Central memory CD8-positive, alpha-beta T cell (primary cell): ENCODE measurements at places on chromosomes 1 and 21.
A peak's percentile ranks its signal among the peaks of the same experiment; 100 is the strongest.

- peak; percentile 77 for DNase-seq
Observed at GRCh38 chr1:234772345-234773147, 162.6 kb upstream of the IRF2BP2 start.

GRCh38 chr1:42176902-42177519 is 12.5 kb upstream of the GUCA2A start:
- no peak for DNase-seq

DNA sequence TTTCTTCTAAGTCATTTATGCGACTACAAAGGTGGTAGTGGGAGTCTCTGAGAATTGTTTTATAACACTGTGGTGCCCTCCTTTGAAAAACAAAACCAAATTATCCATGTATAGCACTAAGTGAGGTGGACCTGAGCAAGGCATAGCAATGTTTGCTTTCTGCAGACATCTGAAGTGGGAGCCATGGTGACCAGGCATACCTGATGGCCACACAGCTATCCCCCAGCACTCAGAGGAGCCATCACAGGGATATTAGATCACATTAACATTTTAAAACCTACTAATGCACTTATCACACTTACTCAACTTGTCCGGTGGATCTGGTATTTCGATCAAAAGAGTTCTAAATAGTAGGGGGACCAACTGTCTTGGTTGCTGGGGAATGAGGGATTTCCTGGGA is 24.8 kb upstream of the AVPR1B start:
- DNase-seq: no peak

DNA sequence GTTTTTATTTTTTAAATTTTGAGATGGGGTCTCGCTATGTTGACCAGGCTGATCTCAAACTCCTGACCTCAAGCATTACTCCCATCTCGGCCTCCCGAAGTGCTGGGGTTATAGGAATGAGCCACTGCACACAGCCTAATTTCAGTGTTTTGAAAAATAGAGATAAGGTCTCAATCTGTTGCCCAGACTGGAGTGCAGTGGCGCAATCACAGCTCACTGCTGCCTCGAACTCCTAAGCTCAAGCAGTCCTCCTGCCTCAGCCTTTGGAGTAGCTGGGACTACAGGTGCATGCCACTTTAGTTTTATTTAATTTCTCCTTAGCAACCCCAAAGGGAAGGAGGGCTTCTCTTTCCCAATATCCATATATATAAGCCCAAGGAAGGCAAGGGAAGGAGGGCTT is 63.7 kb upstream of the LPGAT1 start:
- DNase-seq: no peak

DNA sequence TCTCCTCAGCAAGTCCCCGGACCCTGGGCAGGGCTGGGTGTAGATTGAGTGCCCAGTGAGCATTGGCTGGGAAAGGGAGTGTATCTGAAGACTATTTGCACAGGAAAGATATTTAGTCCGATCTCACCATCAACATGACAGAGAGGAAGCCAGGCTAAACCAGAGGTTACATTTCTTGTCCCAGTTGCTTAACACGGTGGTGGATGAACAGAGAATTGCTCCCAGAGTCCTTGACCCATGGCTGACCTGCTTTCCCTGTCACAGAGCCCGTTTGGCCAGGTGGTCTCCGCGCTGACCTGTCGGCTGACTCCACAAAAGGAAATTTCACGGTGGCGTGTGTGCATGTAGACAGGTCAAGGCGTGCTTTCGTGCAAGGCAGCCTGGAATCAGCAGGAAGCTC is 83.5 kb downstream of the BEND5 start:
- DNase-seq: no peak

DNA sequence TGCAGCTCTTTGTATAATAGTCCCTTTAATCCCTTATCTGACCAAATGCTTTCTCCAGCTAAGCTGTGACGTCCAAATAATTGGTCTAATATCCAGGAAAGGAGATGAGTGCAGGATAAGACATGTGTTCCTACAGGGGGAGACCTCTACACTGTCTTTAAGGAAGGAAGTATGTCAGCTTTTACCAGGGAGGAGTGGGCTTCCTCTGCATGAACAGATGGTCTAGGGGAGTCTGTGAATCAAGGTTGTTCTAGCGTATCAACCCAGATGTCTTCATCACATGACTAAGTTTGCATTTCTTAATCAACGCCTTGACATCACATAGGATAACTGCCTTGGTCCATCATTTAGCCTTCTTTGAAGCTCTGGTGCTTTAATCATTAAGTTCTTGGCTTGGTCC is 528.2 kb downstream of the MRPL39 start:
- no peak for DNase-seq

DNA sequence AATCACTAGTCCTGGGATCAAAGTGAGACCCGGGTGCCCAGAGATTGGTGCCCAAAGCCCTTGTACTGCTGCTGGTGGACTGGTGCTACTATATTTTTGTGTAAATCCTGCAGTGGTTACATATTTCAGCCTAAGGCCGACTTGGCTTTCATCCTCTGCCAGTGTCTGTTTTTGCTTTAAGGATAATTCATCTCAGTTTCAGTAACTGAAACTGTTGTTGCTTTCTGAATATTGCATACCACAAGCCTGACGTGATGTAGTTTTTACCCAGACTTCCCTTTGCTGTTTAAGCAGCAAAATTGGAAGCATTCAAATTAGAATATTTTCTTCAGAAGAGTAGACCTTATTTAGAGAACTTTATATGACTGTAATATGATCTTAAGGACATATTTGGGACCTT is 341.8 kb downstream of the RYR2 start:
- DNase-seq: no peak

DNA sequence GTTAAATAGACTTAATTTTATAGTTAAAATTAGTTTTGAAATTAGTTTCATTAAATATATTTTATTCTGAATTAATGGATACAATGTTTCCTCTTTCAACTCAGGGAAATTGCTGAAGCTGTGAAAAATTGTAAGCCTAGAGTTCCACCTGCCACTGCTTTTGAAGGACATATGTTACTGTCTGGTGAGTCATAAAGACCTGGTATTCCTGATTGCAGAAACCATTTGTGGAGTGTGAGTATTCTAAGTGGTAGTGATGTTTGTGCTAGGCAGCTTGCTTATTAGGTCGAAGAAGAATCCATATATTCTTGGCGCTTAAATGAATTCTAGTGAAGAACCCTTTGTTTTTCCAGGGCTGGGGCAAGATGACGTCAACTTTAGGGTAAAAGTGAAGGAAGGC is 34.0 kb downstream of the MTR start:
- no peak for DNase-seq

DNA sequence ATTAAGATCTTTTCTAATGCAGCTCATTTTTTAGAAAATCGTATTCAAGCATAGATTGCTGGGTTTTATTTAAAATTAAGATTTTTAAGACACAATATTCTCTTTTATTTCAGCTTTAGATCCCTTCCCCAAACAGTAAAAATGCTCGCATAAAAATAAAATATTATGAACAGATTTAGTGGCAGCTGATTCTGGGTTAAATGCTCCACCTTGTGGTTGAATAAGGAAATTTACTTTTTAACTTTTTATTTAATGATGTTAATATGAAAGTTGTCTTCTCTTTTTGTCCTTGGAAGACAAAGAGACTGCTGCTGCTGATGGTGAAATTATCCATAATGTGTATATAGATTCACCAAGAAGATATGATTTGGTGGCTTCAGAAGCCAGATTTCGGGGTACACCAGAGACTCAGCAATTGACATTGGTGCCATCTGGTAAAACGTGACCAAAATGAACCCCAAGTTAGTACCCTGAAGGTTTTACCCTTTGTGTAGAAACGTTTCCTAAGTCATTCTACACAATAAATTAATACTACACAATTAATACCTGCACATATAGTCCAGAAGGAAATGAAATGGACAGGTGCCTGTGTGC is 128.0 kb downstream of the ADAMTS1 start:
- DNase-seq: no peak

DNA sequence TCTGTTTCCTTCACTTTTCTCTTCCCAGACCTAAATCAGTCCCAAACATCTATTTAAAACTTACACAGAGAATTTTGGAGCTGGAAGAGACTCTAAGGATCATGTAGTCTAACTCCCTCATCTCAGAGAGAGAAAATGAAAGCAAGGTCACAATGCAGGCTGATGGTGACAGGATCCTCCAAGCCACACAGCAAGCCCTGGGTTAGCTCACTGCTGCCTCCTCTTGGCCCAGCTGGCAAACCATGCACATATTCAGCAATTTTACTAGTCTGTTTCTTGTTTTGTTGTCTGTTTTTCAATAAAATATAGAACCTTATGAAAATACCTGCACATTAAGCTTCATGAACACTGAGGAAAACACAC is 27.7 kb upstream of the LY9 start:
- DNase-seq: peak; percentile 75

DNA sequence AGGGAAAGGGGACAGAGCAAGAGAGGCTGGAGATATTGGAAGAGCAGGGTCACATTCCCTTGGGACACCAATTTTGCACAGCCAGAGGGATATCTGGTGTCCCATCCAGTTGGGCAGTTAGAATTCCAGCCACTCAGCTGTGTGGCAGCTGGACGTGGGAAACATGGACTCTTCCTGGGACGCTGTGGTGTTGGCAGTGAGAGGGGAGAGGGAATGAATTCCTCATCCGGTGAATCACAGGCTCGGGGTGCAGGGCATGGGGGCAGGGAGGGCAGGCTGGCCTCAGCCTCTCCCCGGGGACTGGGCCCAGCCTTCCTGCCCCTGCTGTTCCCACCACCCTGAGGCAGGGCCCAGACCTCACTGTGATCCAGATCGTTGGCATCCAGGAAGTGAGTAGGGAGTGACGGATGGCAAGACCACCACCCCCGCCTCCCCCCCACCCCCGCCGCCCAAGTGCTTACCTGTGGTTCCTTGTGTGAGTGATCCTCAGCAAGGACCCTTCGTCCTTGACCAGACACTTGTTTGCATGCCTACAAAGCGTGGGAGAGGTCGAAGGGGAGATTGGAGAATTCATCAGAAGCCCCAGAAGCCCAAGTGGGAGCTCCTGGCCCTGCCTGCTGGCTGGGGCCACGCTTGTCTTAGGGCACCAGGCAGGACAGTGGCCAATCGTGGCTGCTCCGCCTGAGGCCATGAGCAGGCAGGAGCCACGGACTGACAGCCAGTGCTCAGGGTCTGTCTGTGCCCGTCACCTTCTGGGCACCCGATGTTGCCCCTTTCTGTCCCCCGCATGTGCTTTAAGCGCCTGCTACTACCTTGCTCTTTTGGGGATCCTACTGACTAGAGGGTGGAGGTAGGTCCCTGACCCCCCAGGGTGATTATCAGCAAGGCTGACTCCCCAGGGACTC is 8.7 kb downstream of the WNT3A start:
- DNase-seq: no peak

- no peak for DNase-seq
Observed at GRCh38 chr21:34082769-34083168, 9.4 kb downstream of the MRPS6 start.

GRCh38 chr1:16061266-16061665 is 12.2 kb downstream of the FAM131C start:
- no peak for DNase-seq

GRCh38 chr1:36523230-36523495 is 40.5 kb upstream of the CSF3R start:
- no peak for DNase-seq

GRCh38 chr1:192903142-192903541 is 94.3 kb downstream of the RGS2 start:
- no peak for DNase-seq
